ENCODE measurements at places on chromosomes 6 and 20.
A peak's percentile ranks its signal among the peaks of the same experiment; 100 is the strongest.

- DNase-seq, result peak; percentile 76
These were observed 405 bp upstream of the RNF182 start for GRCh38 chr6:13924146-13924948.

GRCh38 chr6:142942805-142943227, 2.2 kb downstream of the HIVEP2 start:
- DNase-seq, result no peak

- DNase-seq, result no peak
These were observed 19.2 kb downstream of the CAPN11 start for GRCh38 chr6:44177691-44178423.

DNA sequence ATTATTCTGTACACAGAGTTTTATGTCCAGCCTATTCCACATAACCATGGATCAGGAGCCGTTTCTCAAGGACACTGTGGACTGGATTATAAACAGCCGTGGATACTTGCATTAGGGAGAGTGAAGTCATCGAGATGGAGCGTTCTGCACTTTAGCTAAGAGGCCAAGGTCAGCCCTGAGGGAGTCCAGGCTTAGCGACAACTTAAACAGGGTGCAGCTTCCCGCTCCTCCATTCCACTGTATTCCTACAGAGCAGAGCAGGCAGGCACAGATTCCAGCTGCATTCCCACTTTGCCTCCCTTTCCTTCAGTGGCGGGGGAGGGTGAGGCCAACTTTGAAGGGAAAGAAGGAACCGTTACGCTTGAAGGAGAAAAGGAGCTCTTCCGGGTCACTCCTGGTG, 59.5 kb downstream of the RAMACL start:
- no peak for DNase-seq
